Neuronal stem cell (in vitro differentiated cells): ENCODE measurements at places on chromosomes 12 and 14.

DNA sequence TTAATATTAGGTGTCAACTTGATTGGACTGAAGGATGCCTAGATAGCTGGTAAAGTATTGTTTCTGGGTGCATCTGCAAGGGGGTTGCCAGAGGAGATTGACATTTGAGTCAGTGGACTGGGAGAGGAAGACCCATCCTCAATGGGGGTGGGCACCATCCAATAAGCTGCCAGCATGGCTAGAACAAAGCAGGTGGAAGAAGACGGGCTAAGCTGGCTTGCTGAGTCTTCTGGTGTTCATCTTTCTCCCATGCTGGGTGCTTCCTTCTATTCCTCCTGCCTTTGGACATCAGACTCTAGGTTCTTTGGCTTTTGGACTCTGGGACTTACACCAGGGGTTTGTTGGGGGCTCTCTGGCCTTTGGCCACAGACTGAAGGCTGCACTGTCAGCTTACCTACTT lies 87.4 kb downstream of the SLC38A1 start:
- DNase-seq = no peak

DNA sequence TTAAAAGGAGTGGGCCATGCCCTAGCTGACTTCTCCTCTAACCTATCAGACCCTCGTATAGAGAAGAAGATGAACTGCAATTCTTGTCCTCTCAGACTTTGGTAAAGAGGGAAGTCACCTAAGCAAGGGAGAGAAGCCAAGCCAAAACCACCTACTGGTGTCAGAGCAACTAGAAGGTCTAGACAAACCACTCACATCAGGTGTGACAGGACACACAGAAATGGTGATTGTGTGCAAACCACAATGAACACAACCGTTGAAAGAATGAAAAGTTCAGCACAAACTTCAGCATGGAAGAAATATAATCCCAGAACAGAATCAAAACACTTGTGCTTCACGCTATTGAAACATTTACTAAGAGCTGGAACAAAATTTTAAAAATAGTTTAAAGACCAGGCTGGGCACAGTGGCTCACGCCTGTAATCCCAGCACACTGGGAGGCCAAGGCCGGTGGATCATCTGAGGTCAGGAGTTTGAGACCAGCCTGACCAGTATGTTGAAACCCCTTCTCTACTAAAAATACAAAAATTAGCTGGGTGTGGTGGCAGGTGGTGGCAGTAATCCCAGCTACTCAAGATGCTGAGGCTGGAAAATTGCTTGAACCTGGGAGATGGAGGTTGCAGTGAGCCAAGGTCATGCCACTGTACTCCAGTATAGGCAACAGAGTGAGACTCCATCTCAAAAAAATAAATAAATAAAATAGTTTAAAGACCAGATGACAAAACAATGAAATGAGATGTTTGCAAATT lies 56.2 kb upstream of the NTF3 start:
- no peak for DNase-seq

GRCh38 chr12:132638541-132639408 lies 20.2 kb downstream of the P2RX2 start:
- no peak for DNase-seq

DNA sequence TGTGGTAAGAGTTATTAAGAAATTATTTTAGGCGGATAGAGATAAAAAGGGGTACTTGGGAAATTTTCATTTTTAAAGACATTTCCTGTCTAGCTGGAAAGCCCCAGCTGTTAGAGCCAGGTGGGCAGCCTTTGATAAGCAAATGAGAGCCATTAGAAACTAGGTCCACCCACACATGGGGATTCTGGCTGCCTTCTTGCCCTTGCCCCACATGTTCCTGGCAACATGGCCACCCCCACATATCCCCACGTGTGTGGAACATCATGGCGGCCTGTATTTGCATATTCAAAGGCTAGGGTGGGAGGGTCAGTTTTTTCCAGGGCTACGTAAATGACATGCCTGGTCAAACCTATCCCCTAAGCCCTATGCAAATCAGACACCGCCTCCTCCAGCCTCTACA lies 1382.1 kb downstream of the AACS start:
- no peak for DNase-seq

- no peak for DNase-seq
Observed at GRCh38 chr12:117380083-117380482, 18.7 kb upstream of the NOS1 start.

GRCh38 chr14:24334431-24335291 lies at the start of gene ADCY4:
ADCY4 (minus strand) TSS chr14:24335071; CDS start chr14:24334652, 419 bp downstream.
- no peak for DNase-seq

- DNase-seq = no peak
Observed at GRCh38 chr12:45575823-45576475, 153.6 kb upstream of the ARID2 start.

DNA sequence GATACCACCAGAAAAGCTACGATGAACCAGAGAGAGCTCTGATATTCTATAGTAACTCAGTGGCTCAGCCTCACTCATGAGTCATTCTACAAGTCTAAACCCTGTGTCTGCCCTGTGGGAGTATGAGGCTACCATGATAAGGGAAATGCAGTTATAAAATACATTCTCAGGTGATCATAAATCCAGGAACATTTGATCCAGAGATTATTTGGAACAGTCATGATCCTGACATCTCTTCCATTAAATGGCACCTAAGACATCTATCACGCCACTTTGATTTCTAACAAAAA lies 202.6 kb upstream of the RASSF8 start:
- no peak for DNase-seq

GRCh38 chr14:69720912-69721311 lies 46.0 kb upstream of the SRSF5 start:
- DNase-seq = no peak

- DNase-seq = no peak
Observed at GRCh38 chr12:116881877-116882507, 751 bp upstream of the HRK start.

DNA sequence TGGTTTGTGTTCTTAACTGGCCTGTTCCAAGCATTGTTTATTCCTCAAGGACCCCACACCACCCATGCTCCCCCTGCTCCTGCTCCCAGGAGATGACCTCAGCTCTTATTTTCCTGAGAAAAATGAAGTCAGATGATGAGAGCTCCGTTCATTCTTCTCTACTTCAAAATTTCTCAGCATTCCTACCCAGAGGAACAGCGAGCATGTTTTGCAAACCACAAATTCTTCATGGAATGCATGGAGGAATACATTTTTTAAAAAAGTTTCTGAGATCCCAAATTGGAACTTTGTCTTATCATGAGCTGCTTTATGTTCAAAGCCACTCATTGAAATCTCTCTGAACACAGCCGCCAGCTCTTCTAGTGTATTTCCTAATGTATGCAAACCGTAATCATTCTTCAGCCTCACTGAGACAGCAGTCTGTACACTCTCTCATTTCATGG lies 44.9 kb downstream of the SYNE2 start:
- no peak for DNase-seq

DNA sequence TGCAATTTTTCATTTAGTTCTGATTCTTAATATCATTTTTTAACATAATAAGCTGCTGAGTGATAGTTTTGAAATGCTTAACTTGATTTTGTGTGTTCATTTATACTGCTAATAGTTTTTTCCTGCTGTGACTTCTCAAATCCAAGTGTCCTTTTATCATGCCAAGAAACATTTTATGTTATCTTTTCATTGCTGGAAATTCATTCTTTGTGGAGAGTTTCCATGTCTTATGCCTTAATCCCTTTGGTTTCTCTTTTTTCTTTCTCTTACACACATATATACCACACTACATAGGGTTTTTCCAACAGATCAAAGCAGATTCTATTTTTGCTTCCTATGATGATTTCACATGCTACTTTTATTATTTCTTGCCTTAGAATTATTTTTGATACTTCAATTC lies 981.1 kb downstream of the SLC6A15 start:
- no peak for DNase-seq

DNA sequence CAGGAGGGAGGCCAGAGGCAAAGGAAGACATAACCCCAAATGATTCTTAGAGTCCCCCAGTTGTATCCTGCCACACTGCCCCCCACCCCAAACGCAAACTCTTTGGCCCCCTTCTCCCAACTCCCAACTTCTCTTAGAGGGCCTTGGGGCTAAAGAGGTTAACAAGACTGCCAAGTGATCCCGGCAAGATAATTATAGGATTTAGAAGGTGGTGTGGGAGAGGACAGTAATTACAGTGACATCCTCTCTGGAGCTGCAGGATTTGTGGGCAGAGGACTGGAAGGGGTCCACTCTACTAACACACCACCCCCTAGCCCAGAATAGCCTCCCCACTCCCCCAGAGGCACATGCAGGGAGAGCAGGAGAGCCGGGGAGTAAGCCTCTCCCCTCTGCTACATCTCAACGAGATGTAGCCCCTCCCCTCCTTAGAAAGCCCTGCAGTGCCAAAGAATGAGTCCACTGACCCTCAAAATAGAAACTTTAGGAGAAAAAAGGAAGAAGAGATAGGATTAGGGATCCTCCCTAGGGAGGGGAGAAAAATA lies 5.3 kb upstream of the GDF11 start:
- no peak for DNase-seq

DNA sequence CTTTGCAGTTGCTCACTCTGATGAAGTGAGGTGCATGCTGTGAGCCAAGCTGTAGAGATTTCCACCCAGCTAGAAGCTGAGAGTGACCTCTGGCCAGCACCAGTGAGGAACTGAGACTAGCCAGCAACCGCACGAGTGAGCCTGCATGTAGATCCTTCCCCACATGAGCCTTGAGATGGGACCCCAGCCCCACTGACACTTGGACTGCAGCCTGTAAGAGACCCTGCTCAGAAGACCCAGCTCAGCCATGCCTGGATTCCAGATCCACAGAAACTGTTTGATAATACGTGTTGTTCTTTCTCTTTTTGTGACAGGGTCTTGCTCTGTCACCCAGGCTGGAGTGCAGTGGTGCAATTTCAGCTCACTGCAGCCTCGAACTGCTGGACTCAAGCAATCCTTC lies 229.2 kb downstream of the GLT1D1 start:
- DNase-seq = no peak

DNA sequence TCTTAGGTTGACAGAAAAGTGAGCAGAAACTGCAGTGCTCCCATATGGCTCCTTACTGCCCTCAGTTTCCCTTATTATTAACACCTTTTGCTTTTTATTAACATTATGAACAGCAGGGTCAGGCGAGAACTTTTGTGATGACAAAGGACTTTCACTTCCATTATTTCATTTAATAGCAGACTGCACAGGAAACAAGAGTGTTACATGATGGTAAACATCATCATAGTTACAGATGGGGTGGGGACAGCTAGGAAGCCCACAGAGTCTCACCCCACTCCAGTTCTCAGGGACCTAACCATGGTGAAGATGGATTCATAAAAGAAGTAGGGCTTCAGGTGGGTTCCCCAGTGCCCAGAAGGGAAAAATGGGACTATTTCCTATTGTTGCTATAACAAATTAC lies 110.1 kb upstream of the PELI2 start:
- no peak for DNase-seq

DNA sequence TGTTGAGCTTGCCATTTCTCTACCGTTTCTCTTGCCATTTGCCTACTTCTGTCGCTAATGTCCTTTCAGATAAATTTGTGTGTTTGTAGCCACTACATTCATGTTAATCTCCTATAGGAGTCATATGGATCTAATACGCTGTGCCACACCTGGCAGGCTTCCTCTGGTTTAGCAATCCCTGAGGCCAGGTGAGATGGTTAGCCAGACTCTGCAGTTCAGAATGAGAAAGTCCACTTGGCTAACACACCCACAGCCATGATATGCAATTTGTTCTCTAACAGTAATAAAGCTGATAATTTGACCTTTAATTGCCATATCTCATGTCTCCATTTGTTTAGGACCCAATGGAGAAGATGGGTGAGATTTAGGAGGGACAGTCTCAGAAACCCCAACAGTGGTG lies 1261.6 kb upstream of the TMEM132C start:
- DNase-seq = no peak

DNA sequence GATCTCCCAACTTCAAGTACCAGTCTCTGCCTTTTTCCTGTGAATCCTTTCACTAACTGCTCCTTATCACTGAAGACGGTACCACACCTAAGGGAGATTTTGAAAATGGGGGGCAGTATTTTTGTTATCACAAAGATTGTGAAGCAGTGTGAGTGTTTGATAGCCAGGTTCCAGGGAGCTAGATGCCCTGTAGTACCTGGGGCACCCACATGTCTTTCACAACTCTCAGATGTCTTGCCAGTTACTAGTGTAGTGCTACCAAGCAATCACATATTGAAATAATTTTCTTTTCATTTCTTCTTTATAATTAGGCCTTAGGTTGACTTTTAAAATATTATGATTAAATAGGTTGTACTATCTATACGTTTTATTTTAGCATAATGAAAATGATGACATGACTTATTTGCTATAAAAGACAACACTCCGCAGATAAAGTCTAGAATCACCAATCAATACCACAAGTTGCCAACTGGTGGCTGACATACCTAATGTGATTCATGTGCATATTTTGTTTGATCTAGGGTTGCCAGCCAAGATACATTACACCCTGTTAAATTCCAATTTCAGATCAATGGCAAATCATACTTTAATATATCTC lies 215.9 kb downstream of the EXOC5 start:
- no peak for DNase-seq

- DNase-seq = no peak
Observed at GRCh38 chr14:77114609-77115008, 16.6 kb downstream of the CIPC start.

DNA sequence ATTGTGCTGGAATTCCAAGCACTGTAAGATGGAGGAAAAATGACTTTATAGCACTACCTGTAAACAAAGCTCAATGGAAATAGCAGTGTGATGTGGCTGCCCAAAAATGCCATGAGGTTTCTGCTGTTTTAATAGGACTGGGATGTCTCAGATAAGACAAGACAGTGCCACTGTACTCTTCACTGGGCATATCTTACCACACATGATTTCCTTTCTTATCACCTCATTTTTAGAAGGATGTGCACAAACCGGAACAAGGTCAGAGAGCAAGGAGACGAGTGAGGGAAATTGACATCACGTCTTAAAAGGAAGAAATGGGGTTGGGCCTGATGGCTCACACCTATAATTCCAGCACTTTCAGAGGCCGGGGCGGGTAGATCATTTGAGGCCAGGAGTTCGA lies 38.4 kb upstream of the FGD4 start:
- no peak for DNase-seq

DNA sequence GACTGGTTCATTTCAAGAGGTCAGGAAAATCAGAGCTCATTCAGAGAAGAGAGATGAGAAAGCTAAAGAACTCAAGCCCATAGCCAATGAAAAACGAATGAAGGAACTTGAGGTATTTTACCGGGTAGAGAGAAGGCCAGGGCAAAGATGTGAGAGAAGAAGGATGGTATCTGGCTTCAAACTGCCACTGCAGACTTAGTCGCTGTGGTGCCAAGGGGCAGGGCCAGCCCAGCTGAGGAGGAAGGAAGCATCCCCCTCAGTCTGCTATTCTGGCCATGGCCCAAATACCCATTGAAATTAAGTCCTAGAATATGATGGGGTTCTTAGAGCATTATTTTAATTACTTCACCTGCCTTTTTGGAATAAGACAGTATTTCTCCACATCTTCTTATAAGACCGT lies 69.2 kb downstream of the ANO2 start:
- no peak for DNase-seq

GRCh38 chr12:110186059-110186458 lies 61.9 kb downstream of the IFT81 start:
- DNase-seq = no peak
